Muscle of leg (tissue), 16 donors: ENCODE measurements at places on chromosomes 12 and 14. TPM values are rescaled to one million over a fixed set of nuclear protein-coding genes. Genes with fewer than 3 reads are reported as not detected.

SOS2 gene
- polyA plus RNA-seq: 32.8 TPM

ACVRL1 gene
- 53.4 TPM for polyA plus RNA-seq

OXA1L gene
- 181 TPM for polyA plus RNA-seq

CCDC177 gene
- not detected for polyA plus RNA-seq

WSCD2 gene
- 2.1 TPM for polyA plus RNA-seq

NEMF gene
- polyA plus RNA-seq: 47.7 TPM

TAS2R10 gene
- polyA plus RNA-seq: 0.27 TPM

CACNA2D4 gene
- polyA plus RNA-seq: 2.6 TPM

CLEC4A gene
- polyA plus RNA-seq: 0.71 TPM

MMP19 gene
- polyA plus RNA-seq: 1.2 TPM

LRFN5 gene
- 7.0 TPM for polyA plus RNA-seq

CDH24 gene
- 6.2 TPM for polyA plus RNA-seq

CCDC175 gene
- not detected for polyA plus RNA-seq

NID2 gene
- polyA plus RNA-seq: 112 TPM

WNT5B gene
- 29.6 TPM for polyA plus RNA-seq

CLEC1B gene
- 0.22 TPM for polyA plus RNA-seq

SLCO1C1 gene
- polyA plus RNA-seq: 0.54 TPM

FAM181A gene
- polyA plus RNA-seq: not detected

NANOG gene
- not detected for polyA plus RNA-seq

GUCY2C gene
- polyA plus RNA-seq: 0.20 TPM

ARPC3 gene
- 118 TPM for polyA plus RNA-seq

SAMD15 gene
- polyA plus RNA-seq: 0.17 TPM

DEGS2 gene
- polyA plus RNA-seq: 0.45 TPM

KCNH3 gene
- polyA plus RNA-seq: 1.6 TPM

BEGAIN gene
- 7.3 TPM for polyA plus RNA-seq

NAV3 gene
- 22.2 TPM for polyA plus RNA-seq

NRXN3 gene
- polyA plus RNA-seq: 0.51 TPM

TPH2 gene
- not detected for polyA plus RNA-seq

AP5M1 gene
- 32.1 TPM for polyA plus RNA-seq

FGF23 gene
- polyA plus RNA-seq: 0.12 TPM

FGF6 gene
- polyA plus RNA-seq: 54.4 TPM

B3GNT4 gene
- polyA plus RNA-seq: 0.29 TPM

CYP46A1 gene
- polyA plus RNA-seq: 2.4 TPM

SLC7A8 gene
- polyA plus RNA-seq: 6.0 TPM

ORMDL2 gene
- polyA plus RNA-seq: 19.3 TPM

C12orf56 gene
- 2.7 TPM for polyA plus RNA-seq

HOXC4 gene
- polyA plus RNA-seq: 21.6 TPM

KRT77 gene
- polyA plus RNA-seq: not detected

RBP5 gene
- polyA plus RNA-seq: 4.0 TPM

GPR162 gene
- polyA plus RNA-seq: 27.3 TPM

FLRT2 gene
- polyA plus RNA-seq: 120 TPM

MLF2 gene
- 146 TPM for polyA plus RNA-seq

FAIM2 gene
- polyA plus RNA-seq: 16.1 TPM

ARHGDIB gene
- polyA plus RNA-seq: 38.4 TPM

KRT3 gene
- not detected for polyA plus RNA-seq

SIX4 gene
- polyA plus RNA-seq: 24.6 TPM

IAPP gene
- not detected for polyA plus RNA-seq

ARHGAP9 gene
- 5.0 TPM for polyA plus RNA-seq

GALNT8 gene
- polyA plus RNA-seq: 9.6 TPM

CLEC1A gene
- polyA plus RNA-seq: 3.3 TPM
